ENCODE measurements at places on chromosomes 11 and 22.

- peaks cover 7% of the 10 kb centered on the region for H3K36me3 ChIP-seq
- H3K27me3 ChIP-seq: peaks cover 11% of the 10 kb centered on the region
These were observed 120.5 kb upstream of the RASSF10 start for GRCh38 chr11:12888525-12889158.

- peak; percentile 26 for DNase-seq
- peaks cover 4% of the 10 kb centered on the region for H3K4me1 ChIP-seq
- H3K27me3 ChIP-seq: peaks cover 2% of the 10 kb centered on the region
- no peaks in the 10 kb centered on the region for H3K36me3 ChIP-seq
- H3K4me3 ChIP-seq: peak overlapping the region; percentile 95
- H3K27ac ChIP-seq: peak overlapping the region; percentile 80
These were observed 757 bp downstream of the RNASEH2C start for GRCh38 chr11:65719871-65720210.

GRCh38 chr11:95827696-95828095, 37.4 kb downstream of the CEP57 start:
- H3K4me3 ChIP-seq: no peak overlapping the region
- DNase-seq: no peak
- H3K4me1 ChIP-seq: no peaks in the 10 kb centered on the region
- peaks cover under 1% of the 10 kb centered on the region for H3K36me3 ChIP-seq
- H3K27ac ChIP-seq: no peak overlapping the region
- no peaks in the 10 kb centered on the region for H3K27me3 ChIP-seq

DNA sequence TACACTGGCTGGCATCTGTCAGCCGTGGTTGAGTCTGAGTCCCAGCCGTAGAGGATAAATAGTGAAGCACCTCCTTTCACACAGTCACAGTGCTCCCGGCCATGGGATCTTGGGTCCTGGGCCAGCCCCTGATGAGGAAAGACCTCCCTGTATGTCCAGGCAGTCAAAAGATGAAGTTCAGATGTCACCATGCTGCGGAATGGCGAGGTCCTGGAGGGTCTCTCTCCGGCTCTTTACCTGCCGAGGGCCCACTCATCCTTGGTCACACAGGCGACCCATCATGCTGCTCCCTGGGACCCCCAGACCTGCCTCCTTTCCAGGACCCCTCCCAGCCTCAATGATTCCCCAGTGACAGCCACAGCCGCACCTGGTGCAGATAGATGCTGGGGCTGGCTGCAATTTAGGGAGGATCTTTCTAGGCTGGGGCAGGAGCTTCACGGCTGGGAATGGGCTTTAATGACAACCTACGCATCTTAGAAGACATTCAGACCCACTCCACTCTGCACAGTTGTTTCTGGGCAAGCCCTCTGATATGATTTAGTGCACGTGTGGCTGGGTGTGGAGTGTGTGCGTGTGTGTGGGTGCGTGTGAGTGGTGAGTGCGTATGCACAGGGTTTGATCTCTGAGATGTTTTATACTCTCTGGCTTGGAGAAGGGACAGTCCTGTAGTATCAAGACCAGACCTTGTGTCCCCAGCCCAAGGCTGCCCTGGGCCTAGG, 79.7 kb downstream of the FBLN1 start:
- H3K36me3 ChIP-seq: no peaks in the 10 kb centered on the region
- no peak overlapping the region for H3K4me3 ChIP-seq
- H3K4me1 ChIP-seq: peaks cover 4% of the 10 kb centered on the region
- peaks cover 12% of the 10 kb centered on the region for H3K27me3 ChIP-seq

- DNase-seq: no peak
- H3K27me3 ChIP-seq: peaks cover 4% of the 10 kb centered on the region
- H3K36me3 ChIP-seq: peaks cover 5% of the 10 kb centered on the region
- H3K4me3 ChIP-seq: peak overlapping the region; percentile 30
- H3K4me1 ChIP-seq: peaks cover 32% of the 10 kb centered on the region
These were observed 9.0 kb upstream of the AHNAK start for GRCh38 chr11:62555464-62556107.

GRCh38 chr22:50460938-50461337, 13.9 kb downstream of the SBF1 start:
- no peaks in the 10 kb centered on the region for H3K4me1 ChIP-seq
- no peak overlapping the region for H3K4me3 ChIP-seq
- H3K27me3 ChIP-seq: peaks cover 8% of the 10 kb centered on the region
- DNase-seq: no peak
- no peaks in the 10 kb centered on the region for H3K36me3 ChIP-seq
- H3K27ac ChIP-seq: no peak overlapping the region

- peaks cover 8% of the 10 kb centered on the region for H3K36me3 ChIP-seq
- peaks cover 4% of the 10 kb centered on the region for H3K4me1 ChIP-seq
These were observed 60.2 kb upstream of the HMGXB4 start for GRCh38 chr22:35197071-35197470.

DNA sequence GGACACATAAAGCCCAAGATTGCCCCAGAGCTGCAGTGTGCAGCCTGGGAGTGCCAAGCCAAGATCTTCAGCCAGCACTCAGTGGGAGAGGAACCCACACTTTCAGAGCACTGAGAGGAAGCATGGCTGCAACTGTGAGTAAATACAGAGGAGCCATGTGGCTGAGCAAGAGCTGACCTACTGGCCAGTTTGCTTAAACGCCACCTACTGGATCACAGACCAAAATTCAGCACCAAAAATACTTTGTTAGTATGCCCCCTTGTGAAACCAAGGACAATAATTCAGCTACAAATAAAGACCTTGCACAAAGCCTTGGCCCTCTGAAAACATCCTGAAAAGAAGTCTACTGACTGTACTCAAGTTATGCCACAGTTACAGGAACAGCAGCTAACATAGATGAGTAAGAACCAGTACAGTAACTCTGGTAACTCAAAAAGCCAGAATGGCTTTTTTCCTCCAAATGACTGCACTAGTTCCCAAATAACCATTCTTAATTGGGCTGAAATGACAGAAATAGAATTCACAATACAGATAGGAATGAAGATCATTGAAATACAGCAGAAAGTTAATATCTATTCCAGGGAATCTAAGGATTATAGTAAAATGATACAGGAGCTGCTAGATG, 10.1 kb upstream of the OR4A15 start:
- no peaks in the 10 kb centered on the region for H3K36me3 ChIP-seq
- DNase-seq: no peak
- no peaks in the 10 kb centered on the region for H3K4me1 ChIP-seq
- H3K27me3 ChIP-seq: no peaks in the 10 kb centered on the region
- no peak overlapping the region for H3K27ac ChIP-seq
- H3K4me3 ChIP-seq: no peak overlapping the region

- peak within 1 kb of the TSS; percentile 88 for H3K27ac ChIP-seq
- no peaks in the 10 kb centered on the region for H3K36me3 ChIP-seq
- peak; percentile 76 for DNase-seq
- peaks cover 11% of the 10 kb centered on the region for H3K27me3 ChIP-seq
These were observed at the start of gene SEZ6L for GRCh38 chr22:26169315-26170111. Gene SEZ6L (plus strand): TSS chr22:26169462. CDS start chr22:26169670, 208 bp downstream.

- no peak overlapping the region for H3K4me3 ChIP-seq
- H3K27ac ChIP-seq: no peak overlapping the region
- peaks cover 9% of the 10 kb centered on the region for H3K4me1 ChIP-seq
These were observed 84.1 kb upstream of the BARX2 start for GRCh38 chr11:129291546-129291945.

- peaks cover 14% of the 10 kb centered on the region for H3K27me3 ChIP-seq
- peak; percentile 11 for DNase-seq
- H3K4me1 ChIP-seq: peaks cover 19% of the 10 kb centered on the region
- H3K36me3 ChIP-seq: no peaks in the 10 kb centered on the region
- H3K4me3 ChIP-seq: no peak overlapping the region
These were observed 70.4 kb downstream of the PHF21B start for GRCh38 chr22:44939451-44939850.

DNA sequence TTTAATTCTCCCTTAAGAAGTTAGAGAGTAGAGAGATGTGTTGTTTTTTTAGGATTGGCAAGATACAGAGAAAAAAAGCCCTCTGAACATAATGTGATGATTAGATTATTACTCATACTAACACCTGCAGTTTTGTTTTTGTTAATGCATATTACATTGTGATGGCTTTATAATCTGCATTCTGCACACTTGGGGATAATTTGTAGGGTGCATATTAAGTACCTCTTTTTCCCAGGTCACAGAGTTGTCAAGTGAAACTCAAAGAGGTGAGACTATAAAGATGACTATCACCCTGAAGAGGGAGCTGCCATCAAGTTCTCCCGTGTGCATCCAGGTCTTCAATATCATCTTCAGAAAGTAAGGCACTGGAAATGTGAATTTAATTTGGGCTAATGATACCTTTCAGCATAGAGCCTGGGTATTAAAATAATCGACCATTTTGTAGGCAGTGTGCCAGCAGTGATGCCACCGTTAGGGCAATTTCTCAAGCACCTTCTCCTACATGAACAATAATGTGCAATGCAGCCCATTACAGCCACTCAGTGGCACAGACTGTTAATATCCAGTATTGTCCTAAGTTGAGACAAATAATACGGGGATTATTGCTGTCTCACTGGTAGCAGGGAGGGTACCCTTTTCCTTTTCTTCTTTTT, 16.2 kb downstream of the PIWIL4 start:
- H3K27ac ChIP-seq: no peak overlapping the region
- DNase-seq: no peak
- no peaks in the 10 kb centered on the region for H3K27me3 ChIP-seq
- H3K36me3 ChIP-seq: no peaks in the 10 kb centered on the region
- peaks cover 2% of the 10 kb centered on the region for H3K4me1 ChIP-seq

GRCh38 chr11:72758304-72758689, 6.1 kb upstream of the ARAP1 start:
- peaks cover 5% of the 10 kb centered on the region for H3K36me3 ChIP-seq
- DNase-seq: no peak
- H3K27ac ChIP-seq: no peak overlapping the region
- peaks cover 2% of the 10 kb centered on the region for H3K4me1 ChIP-seq
- peaks cover 21% of the 10 kb centered on the region for H3K27me3 ChIP-seq

DNA sequence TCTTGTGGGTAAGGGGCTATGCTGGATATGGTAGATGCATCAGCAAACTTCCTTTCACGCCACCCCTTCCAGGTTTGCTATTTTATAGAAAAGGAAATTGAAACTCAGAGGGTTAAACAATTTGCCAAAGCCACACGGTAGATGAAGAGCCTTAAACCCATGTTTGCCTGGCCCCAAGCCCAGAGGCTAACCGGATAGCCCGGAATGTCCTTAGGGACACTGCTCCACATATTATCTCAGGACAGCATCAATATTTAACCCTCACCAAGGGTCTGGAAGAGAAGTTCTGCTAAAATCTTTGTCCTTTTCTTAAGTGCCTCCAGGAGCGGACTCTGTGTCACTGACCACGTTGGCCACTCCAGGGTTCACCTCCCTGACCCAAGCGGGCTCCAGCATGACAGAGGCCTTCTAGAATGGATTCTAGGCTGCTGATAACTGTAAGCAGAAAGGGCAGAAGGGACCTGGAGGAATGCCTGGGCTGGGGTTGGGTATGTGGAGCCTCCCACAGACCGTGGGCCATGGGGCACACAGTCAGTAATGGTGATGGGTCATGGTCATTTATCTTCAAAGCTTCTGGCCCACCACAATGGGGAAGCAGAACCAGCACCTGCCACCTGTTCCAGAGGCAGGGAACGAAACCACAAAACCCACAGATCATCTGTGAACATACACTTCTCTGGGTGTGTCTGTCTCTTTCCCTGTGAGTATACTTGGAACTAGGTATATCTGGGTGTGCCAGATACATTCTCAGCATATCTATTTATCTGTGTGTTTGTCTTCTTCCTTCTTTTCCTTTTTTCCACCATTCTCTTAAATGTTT, 5.4 kb upstream of the TMEM86A start:
- peaks cover 2% of the 10 kb centered on the region for H3K27me3 ChIP-seq
- no peak overlapping the region for H3K4me3 ChIP-seq

DNA sequence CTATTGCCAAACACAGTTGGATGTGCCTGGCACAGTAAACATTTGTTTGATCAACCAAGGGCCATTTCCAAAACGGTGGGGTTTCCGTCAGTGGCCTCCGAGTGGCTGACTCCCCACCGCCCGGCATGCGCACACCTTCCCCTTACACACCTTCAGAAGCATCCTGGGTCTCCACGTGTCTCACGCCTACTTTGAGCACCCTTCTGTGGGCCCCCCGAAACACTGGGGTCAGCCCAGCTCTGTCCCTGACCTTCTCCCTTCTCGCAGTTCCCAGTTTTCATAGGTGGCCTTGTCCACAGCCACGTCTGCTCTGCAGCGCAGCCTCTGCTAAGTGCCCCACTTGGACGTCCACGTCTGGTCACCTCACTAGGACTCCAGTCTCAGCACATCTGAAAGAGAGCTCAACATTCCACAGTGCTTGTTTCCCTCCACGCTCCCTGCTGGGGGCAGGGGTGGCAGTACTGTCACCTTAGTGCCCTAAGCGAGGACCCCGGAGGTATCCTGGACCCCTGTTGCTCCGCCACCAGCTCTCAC, 13.2 kb upstream of the SHANK2 start:
- H3K27me3 ChIP-seq: peaks cover 4% of the 10 kb centered on the region
- peaks cover 2% of the 10 kb centered on the region for H3K4me1 ChIP-seq
- H3K27ac ChIP-seq: no peak overlapping the region
- no peak overlapping the region for H3K4me3 ChIP-seq
- H3K36me3 ChIP-seq: peaks cover 3% of the 10 kb centered on the region

- peaks cover 13% of the 10 kb centered on the region for H3K27me3 ChIP-seq
- peak overlapping the region; percentile 93 for H3K4me3 ChIP-seq
- H3K36me3 ChIP-seq: peaks cover 7% of the 10 kb centered on the region
- DNase-seq: peak; percentile 67
- H3K27ac ChIP-seq: peak overlapping the region; percentile 100
These were observed 929 bp downstream of the PRDM10 start for GRCh38 chr11:130001461-130002351.

DNA sequence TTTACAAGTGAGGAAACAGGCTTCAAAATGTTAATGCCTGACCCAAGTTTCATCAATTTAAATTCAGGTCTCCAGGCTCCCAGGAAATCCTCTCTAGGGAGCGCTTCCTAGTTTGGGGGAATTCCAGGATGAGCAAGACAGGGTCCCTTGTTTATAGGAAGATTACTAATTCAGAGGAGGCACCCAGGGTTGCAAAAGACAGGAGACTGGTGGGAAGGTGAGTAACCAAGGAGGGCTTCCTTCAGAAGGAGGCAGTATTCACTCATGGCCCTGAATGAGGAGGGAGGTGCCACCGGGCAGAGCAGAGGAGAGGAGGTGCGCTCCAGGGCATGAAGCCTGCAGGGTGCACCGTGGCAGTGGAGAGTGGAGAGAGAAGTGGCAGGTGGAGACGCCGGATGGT, 1.6 kb downstream of the TMEM132A start:
- H3K36me3 ChIP-seq: peaks cover 8% of the 10 kb centered on the region
- peaks cover 24% of the 10 kb centered on the region for H3K4me1 ChIP-seq
- peak overlapping the region; percentile 98 for H3K4me3 ChIP-seq
- peaks cover 11% of the 10 kb centered on the region for H3K27me3 ChIP-seq

DNA sequence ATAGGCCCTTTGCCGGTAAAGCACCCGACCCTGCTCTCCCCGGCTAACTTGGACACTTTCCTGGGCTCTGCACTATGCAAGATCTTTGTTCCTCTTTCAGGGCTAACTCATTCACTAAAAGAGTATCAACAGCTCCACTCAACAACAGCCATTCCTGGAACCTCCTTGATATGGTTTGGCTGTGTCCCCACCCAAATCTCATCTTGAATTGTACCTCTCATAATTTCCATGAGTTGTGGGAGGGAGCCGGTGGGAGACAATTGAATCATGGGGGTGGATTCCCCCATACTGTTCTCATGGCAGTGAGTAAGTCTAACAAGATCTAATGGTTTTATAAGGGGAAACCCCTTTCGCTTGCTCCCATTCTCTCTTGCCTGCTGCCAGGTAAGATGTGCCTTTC, 330.0 kb downstream of the TENM4 start:
- H3K27me3 ChIP-seq: peaks cover 7% of the 10 kb centered on the region
- no peaks in the 10 kb centered on the region for H3K4me1 ChIP-seq
- DNase-seq: no peak
- peaks cover 4% of the 10 kb centered on the region for H3K36me3 ChIP-seq
- no peak overlapping the region for H3K4me3 ChIP-seq
- no peak overlapping the region for H3K27ac ChIP-seq
